ENCODE measurements at places on chromosomes 3 and 15.

DNA sequence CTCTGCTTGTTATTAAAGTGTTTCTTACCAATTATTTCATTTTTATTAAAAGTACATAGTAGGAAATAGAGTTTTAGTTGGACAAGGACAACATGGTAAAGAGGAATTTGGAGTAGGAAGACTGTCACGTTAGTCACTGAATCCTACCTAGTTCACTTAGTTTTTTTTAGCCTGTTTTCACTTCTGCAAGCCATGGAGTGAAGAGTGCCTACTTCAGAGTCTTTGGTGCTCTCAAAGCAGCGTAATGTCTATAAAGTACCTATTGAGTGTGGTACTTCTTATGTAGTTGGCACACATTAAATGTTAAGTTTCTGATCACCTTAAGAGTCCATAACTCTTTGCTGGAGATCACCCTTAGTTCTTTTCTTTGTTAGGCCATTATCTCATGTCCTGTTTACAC is 78.7 kb downstream of the LPP start:
- no peak for DNase-seq

DNA sequence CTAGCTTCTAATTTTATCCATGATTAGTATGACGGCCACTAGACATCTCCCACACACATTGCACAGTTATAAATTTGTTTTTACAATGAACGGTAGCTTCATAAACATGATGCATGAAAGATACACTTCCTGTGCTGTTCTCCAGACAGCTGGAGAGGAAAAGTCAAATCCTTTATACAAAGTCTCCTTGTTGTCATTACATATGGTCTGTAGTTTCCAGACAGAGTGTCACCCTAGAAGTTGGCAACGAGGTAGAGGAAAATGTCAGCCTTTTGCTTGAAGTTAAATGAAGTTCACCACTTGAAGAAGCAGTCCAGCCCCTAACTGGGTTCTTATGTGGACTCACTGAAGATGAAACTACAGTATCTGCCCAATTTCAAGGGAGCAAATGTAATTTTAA is 253.0 kb upstream of the P2RY1 start:
- DNase-seq = no peak

GRCh38 chr3:9785602-9786001 is 6.7 kb downstream of the TADA3 start:
- no peak for DNase-seq

DNA sequence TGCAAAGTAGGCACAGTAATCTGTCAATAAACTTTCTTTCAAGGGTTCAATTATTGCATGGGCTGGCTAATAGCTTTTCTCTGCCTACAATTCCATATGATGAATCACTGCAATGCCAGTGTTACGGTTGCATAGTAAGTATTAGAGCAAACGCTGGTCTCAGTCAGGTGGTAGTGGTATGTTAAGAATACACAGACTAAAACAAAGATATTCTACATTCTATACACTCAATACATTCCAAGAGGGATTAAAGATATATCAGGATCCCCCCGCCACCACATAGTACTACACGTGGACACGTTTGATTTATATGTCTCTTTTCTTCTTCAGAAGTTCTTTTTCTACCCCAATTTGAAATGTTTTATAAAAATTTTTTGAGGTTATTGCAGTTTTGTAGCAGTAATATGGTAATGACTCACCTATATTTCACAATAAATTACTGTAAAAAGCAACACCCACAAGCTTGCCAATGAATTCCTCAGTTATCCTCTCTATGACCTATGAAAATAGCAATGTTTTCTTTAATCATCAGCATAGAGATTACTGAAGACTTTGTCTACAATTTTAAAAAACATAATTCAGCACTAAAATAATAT is 68.2 kb downstream of the CD200R1L start:
- no peak for DNase-seq

GRCh38 chr3:71641674-71642073 is 58.1 kb upstream of the FOXP1 start:
- no peak for DNase-seq

GRCh38 chr3:21446027-21446426 is 305.0 kb downstream of the ZNF385D start:
- no peak for DNase-seq

GRCh38 chr3:62521464-62522105 is 148.2 kb upstream of the FEZF2 start:
- no peak for DNase-seq

DNA sequence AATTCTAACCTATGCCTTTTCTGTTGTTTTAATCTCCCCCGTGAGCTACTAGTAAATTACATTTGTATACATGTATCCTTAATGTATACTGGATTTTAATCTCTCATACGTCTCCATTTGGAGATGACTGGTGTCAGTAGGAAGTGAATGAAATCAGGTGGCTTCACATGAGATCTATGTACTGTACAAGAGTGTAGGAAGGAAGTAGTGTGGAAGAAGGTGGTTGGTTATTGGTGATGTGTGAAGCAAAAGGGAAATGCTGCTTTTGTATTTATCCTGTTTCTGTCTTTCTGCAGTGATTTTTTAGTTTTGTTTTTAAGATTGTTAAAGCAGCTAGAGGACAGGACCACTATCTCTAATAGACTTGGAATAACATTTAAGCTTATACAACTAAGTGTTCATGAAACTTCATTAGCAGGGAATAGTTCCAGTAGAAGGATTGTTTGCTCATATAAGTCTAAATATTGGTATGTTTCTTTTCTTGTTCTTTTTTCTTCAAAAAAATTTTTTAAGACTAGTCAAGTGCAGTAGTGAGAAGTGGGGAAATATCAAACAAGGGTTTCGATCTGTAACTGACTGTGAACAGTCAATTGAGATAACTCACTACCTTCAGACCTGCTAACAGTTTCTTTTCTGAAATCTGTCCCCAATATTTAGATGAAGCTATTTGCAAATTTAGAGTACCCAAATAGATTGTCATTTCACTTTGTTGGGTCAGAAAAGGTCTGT is 15.3 kb downstream of the SNX1 start:
- no peak for DNase-seq

DNA sequence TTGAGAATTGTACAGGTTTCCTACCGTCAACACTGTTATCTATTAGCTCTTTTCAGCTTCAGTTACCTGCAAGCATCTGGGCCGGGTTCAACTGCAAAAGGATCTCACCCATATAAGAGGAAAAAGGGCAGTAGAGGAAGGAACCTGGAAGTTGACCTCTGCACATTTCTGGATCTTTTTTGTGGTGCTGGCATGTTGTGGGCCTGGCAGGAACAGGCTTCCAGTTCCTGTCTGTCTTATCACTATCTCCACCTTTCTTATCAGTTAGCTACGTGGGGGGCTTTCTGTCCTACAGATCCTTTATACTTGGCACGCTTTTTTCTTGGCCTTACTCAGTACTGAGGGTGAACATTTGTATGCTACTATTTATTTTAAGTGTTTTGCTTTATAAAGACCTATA is 42.2 kb upstream of the TJP1 start:
- DNase-seq = no peak

DNA sequence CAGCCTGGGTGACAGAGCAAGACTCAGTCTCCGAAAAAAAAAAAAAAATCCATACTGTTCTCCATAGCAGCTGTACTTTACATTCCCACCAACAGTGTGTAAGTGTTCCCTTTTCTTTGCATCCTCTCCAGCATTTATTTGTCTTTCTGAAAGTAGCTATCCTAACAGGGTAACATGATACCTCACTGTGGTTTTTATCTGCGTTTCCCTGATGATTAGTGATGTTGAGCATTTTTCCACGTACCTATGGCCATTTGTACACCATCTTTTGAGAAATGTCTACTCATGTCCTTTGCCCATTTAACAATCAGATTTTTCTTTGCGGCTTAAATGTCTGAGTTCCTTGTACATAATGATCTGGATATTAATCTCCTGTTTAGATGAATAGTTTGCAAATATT is 119.3 kb downstream of the RFX7 start:
- DNase-seq = no peak

DNA sequence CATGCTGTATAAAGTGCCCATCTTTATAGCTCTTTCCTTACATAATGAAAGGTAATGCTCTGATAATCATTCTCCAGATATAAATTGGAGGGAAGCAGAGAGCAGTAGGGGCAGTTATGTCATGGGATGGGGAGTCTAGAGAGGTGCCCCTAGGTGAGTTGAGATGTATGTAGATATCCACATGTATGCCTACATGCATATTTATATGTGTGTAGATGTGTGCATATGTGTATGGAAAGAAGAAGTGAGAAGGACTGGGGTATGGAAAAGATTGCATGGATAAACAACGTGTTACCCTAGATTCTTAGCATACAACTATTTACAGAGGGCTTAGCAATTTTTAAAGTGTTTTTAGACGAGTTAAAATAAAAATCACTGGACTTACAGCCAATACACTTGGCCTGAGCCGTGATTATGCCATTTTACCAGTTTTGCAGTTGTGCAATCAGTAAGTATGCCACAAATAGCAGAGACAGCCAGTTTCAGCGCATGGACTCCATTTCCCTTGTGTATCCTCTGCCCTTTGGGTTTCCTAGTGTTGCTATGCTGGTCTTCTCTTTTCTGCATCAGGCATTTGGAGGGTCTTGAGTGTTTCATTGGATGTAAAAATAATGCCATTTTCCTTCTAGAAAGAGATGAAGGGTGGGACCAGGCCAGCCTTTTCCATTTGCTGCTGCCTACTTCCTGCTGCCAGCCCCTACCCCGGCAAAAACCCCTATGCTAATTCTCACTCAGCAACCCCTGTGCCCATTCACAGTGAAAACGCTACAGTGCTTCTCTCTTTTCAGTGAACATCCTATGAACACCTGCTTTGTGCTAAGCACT is 199.4 kb upstream of the NR2E3 start:
- DNase-seq = no peak

DNA sequence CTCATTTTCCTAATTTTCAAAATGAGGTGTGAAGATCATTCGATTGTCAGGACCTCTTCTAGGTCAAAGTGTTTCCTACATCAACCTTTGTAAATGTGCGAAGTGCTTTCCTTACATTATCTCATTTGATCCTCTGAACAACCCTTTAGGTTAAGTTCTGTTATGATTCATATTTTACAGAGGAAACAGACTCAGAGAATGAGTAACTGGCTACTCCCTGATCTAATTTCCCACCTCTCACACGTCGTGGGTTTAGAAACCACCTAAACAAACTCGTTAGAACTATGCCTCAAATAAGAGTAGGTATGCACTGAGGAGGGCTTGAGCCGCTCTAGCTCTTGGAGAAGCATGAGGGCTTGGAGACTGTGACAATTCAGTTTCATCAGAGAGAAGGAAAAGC is 148.6 kb downstream of the CD47 start:
- DNase-seq = no peak

DNA sequence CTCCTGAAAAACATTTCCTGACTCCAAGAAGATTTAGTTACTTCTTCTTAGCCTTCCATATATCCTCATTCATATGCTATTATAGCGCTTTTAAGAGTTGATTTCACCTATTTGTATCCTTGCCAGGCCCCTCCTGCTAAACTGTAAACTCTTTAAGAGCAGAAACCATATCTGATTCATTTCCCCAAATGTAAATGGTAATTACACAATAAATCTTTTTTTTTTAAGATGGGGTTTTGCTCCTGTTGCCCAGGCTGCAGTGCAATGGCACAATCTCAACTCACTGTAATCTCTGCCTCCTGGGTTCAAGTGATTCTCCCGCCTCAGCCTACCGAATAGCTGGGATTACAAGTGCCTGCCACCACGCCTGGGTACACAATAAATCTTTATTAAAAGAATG is 4.5 kb downstream of the DLEC1 start:
- DNase-seq = no peak

DNA sequence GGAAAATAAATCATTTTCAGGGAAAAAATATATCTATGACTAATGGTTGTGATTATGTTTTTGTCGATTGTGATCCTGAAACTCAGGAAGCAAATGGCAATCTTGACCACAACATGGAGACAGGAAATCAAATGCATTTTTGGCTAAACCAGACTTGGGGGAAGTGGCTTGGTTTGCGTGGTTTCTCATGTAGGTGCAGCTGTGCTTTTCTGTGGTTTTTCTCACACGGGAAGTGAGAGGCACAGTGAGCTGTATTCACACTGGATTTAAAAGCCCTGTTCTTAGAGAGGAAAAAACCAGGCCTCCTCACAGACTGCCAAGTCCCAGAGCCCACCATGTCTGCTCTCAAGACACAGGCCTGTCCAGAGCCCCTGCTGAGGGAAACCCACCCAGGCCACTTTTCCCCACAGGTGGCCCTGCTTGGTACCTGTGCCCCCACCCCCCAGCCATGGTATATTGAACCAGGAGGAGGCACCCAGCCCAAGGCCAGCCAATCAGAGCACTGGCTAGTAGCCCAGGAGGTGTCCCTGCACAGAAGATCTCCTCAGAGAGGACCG is 46.1 kb downstream of the BTD start:
- DNase-seq = peak; percentile 12

DNA sequence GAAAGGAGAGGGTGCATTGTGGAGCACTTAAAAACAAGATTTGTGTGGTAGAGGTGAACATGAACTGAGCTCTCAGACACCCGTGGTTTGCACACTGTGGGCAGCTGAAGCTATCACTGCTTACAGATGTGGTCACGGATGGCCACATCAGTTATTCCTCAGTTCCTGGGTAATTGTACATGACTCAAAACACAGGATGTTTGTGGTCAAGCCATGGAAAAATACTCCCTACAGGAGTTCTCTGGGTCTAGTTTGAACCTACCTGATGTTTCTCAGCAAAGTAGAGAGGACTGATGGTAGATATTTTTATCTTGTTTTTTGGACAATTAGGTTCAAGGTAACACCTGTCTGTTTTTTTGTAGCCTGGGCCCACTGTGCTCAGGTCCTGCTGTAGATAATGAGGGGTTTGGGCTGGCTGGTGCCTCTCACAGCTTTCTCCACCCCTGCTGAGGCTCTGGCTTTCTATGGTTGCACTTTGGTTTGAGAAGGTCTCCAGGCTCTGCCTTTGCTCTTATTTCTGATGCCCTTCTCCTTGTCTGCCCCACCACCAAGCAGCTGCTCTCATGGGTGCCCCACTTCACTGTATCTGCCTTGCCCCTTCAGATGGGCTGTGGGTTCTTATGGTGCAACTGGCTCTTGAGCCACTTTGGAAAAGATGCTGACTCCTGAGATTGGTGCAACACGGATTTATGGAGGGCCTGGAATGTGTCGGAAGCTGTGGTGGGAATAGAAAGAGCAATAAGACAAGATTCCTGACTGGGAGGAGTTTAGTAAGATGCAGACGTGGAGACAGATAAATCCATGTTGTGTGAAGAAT is 40.1 kb downstream of the CDCP1 start:
- no peak for DNase-seq

DNA sequence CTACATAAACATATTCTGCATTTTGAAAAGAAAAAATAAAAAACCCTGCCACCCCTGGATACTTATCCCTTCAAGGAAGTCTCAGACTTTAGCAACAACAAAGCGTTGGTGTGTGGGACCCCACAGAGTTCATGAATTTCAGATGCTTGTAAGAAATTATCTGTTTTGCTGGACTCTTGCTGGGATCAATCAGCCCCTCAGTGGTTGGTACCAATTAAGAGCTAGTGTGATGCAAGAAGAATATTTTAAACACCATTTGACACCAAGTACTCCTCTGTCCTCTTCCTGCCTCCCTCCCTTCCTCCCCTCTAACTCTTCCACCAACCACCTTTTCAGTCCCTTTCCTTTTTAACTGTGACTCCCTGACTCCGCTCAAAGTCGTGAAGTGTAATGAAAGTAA is 51.5 kb downstream of the SST start:
- no peak for DNase-seq

Data from skin of body (tissue), 3 donors.